ENCODE measurements at places on chromosomes 11 and 22.

DNA sequence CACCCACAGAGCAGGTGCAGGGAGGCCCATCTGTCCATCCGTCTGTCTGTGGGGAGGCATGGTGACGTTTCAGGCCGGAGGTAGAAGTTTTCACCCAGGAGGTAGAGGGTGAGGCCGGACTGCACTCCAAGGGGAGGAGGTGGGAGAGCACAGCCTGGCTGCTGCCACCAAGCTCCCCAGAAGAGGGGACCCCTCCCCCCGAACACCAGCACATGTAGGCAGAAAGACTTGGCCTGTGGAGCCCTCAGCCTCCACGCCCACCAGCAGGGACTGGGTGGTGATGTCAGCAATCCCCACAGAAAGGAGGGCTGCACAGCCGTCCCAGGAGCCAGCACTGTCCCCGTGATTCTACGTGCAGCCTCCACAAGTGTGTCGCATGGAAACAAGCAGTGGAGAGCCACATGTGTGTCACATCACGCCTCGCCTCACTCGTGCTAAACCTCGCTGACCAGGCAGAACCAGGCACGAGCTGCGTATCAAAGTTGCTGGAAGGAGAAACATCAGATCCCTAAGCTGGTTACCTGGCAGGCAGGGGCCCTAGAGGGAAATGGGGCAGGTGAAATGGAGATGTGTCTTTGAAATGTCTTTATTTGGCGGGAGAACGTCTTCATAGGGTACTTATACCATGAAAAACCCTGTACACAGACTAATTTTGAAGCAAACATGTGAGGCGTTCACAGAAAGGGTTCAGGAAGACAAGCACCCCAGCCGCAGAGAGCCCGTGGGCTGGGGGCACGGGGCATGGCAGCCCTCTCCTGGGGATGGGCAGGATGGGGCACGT is 49.1 kb downstream of the CDKN1C start:
- DNase-seq: no peak

DNA sequence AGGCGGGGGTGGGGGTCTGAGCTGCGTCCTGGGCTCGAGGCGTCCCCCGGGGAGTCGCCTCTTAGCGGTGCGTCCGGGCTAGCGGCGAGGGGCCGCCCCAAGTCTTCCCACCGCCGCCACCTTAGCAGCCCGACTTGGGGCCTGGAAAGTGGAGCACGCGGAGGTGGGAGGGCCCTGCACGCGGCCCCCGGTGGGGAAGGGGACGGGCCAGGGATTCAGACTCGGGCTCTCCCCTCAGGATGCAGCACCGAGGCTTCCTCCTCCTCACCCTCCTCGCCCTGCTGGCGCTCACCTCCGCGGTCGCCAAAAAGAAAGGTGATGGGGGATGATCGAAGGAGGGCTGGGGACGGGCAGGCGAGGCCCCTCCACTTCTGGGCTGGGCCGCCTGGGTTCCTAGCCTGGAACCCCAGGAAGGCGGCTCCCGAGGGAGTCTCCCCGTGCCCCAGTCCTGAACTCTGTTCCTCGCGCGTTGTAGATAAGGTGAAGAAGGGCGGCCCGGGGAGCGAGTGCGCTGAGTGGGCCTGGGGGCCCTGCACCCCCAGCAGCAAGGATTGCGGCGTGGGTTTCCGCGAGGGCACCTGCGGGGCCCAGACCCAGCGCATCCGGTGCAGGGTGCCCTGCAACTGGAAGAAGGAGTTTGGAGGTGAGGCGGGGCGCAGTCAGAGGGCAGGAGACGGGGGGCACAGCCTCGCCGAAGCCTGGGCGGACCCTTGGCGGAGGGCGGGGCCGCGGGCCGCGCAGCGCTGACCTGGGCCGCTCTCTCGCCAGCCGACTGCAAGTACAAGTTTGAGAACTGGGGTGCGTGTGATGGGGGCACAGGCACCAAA is 563 bp downstream of the MDK start:
- DNase-seq: no peak

- DNase-seq: peak; percentile 60
Observed at GRCh38 chr11:77151804-77152509, 23.9 kb downstream of the MYO7A start.

GRCh38 chr11:130175898-130176297 is 16.3 kb downstream of the ST14 start:
- DNase-seq: no peak

GRCh38 chr11:1827095-1827813 is 7.5 kb upstream of the SYT8 start:
- no peak for DNase-seq

DNA sequence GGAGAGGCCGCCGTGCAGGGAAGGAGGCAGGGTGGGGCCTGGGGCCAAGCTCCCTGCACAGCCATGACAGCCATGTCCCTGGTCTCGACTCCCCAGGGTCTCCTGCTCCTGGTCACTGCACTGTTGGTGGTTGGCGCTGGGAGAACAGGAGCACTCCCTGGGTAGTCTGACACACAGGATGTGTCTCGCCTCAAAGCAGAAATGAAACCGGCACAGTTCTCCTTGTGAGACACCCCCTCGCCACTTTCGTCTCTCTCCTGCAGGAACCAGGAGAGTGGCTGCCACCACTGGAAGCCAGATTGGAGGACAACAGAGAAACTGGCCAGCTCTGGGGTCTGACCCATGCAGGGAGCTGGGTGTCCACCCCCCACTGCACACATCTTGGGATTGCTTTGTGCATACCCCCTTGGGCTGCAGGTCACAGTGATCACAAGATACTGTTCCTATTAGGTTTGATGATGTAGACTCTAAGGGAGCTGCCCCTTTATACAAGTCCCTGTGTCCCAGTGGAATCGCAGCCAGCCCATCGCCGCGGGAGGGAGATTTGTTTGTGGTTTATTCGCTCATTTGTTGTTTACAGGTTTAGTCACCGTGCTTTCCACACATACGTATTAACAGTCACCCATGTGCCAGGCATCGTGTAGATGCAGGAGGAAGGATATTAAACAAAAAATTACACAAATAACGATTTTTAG is 27.0 kb upstream of the YWHAH start:
- DNase-seq: peak; percentile 86

DNA sequence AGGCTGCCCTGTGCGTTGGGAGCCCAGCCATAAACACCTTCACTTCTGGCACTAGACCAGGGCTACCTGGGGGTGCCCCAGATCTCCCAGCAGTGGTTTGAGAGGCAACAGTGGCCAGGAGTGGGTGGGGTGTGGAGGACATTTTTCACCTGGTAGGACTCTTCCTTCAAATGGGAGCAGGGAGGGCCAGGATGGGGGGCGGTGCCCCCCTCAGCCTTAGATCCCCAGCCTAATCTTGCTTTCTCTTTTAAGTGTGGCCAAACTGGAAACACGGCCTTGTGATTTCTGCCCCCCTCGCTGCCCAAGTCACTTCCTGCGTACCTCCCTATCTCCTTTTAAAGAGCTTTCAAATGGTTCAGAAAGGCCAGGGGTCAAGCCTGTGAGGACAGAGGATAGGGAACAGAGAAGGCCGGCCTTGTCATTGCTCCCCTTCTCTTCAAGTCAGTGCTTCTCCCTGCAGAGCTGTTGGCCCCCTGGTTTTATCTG is 800 bp downstream of the KCNJ5 start:
- peak; percentile 50 for DNase-seq

DNA sequence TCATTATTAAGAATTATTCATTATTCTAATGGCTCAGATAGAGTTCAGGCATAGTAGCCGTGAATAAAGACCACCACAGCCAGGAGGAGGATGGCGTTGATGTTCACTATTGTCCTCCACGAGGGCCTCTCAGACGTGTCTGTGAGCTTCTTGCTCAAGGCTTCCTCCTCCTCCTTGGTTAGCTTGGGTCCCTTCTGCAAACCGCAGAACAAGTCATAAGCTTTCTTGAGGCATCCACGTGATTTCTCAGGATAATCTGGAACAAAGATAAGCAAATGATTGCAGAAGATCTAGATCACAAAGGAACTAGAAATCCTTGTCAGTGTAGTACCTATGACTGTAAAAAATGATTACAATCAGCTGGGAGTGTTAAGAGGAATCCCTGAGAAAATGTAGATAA is 13.6 kb upstream of the RFPL2 start:
- peak; percentile 87 for DNase-seq

DNA sequence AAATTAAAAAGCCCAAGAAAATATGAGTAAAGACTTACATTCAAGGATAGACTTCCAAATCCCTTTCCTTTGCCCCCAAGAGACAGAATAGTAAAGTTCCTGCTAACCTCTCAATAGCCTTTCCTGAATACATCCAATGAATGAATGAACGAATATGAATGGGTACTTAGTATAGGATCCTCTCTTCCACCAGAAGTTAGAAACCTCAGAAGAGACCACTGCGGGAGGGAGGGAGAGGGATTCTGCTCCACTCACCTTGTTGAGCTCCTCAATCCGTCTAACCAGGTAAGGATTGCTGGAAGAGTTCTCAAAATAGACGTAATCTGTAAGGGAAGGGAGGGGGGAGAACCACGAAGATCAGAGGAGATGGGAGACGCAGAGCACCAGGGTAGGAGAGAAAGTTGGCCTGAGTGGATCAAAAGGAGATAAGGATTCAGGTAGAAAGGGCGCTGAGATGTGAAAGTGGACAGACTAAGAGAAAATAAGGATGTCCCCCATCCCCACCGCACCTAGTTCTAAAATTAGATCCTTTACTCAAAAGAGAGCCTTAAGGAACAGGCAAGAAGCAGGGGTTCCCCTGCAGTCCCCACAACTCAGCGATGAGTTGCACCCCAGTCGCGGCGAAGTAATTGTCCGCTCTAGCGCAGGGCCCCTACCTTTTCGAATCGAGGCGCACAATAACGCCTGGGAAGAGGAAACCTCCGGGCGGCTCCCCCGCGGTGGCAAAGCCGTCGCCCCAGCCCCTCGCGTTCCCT is 1.1 kb downstream of the MTA2 start:
- DNase-seq: no peak

GRCh38 chr11:98701541-98701940 is 319.2 kb upstream of the CNTN5 start:
- no peak for DNase-seq

DNA sequence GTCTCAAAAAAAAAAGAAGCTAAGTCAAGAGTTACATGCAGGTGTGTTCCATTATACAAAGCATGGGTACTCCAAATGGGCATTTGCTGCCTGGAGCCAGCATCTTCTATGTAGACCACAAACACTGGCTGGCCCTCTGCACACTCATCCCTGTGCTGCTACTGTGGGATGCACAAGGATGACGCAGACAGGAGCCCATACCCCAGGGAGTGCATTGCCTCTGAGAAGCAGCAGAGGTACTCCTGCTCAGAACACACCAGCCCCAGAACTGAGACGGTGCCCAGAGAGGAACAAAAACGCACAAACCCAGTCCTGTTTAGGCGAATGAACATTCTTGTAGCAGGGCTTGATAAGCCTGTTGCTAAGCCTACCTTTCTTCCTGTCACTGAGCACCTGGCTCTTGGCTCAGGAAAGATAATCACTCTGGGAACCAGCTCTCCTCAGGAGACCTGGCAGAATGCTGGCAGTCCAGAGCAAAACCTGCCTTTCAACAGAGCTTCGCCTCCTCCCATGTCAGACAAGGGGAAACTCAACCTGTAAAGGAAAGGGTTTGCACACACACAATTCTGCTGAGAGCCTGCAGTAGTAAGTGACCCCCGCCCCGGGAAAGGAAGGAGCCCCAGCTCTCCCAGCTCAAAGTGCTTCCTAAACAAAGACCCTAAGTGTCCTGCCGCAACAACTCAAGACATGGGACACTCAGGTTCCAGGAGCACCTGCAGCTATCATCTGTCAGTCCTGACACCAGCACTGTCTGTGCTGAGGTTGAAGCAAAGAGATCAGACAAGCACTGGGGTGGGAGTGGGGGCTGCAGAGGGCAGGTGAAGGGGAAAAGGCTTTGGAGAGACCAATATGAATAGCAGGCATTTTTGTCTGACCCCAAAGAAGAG is 145.7 kb downstream of the TENM4 start:
- no peak for DNase-seq

DNA sequence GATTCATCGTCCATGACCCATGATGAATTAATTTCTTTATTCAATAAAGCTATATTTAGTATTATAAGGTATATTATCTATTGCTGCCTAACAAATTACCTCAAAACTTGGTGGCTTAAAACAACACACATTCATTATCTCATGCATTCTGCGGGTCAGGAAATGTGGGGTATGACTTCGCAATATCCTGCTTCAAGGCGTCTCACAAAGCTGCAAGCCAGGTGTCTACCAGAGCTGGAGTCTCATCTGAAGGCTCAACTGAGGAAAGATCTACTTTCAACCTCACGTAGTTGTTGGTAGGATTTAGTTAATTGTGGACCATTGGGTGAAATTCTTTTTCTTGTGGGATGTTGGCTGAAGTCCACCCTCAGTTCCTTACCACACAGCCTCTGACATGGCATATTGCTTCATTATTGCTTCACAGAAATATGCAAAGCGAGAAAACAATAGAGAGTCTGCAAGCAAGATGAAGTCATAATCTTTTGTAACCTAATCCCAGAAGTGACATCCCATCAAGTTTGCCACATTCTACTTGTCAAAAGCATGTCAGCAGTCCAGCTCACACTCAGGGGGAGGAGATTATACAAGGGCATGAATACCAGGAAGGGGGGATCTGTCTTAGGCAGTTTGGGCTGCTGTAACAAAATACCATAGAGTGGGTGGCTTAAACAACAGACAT is 45.1 kb downstream of the KREMEN1 start:
- peak; percentile 83 for DNase-seq

Data from suppressor macrophage (primary cell).